ENCODE measurements at places on chromosomes 13 and 19. TPM values are rescaled to one million over a fixed set of nuclear protein-coding genes. Genes with fewer than 3 reads are reported as not detected.

GRCh38 chr19:15669891-15670290 is 3.0 kb upstream of the CYP4F12 start:
- no peak for ATAC-seq

GRCh38 chr13:46595885-46596275 is 42.9 kb downstream of the LRCH1 start:
- no peak for ATAC-seq

Gene COL4A1
- total RNA-seq = 491 TPM

Gene ZNF563
- total RNA-seq = 1.6 TPM

All from gastroesophageal sphincter (tissue), 4 donors.